NCI-H2171 (cell line): ENCODE measurements at places on chromosomes 1 and 21.
A peak's percentile ranks its signal among the peaks of the same experiment; 100 is the strongest.

DNA sequence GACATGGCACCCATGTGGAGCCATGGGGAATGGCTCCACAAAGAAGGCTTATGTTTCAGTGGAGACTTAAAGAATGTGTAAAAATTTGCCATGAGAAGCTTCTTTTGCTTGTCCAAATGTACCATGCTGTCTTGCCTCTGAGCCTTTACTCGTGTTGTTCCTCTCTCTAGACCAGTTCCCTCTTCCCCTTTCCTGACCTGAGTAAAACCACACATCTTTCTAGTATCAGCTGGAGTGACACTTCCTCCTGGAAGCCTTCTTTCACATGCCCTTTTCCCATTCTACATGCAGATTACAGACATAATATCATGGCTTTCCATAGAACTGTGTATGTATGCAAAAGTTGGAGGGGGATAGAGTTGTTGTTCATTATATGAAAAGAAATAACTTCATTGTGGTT, 13.6 kb upstream of the GPX7 start:
- no peak for DNase-seq

- no peak for DNase-seq
Observed at GRCh38 chr1:68229650-68230483, 2.5 kb downstream of the WLS start.

DNA sequence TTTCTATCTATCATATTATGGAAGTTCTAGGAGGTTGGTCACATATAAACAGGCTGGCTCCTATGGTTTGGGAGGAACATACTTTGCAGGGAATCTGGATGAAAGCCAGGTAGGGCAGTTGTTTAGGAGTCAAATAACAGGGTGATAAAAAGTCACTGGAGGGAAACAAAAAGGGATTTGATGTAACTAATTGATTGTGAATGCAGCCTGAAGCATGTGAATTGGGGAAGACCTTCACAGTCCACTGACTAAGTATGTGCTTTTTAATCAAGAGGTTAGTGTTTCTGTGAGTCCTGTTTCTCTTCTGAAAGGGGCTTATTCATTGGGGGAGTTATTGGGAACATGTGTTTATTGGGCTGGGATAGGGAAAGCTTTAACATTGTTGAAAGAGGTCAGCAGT, 41.3 kb downstream of the HMCN1 start:
- peak; percentile 76 for DNase-seq

DNA sequence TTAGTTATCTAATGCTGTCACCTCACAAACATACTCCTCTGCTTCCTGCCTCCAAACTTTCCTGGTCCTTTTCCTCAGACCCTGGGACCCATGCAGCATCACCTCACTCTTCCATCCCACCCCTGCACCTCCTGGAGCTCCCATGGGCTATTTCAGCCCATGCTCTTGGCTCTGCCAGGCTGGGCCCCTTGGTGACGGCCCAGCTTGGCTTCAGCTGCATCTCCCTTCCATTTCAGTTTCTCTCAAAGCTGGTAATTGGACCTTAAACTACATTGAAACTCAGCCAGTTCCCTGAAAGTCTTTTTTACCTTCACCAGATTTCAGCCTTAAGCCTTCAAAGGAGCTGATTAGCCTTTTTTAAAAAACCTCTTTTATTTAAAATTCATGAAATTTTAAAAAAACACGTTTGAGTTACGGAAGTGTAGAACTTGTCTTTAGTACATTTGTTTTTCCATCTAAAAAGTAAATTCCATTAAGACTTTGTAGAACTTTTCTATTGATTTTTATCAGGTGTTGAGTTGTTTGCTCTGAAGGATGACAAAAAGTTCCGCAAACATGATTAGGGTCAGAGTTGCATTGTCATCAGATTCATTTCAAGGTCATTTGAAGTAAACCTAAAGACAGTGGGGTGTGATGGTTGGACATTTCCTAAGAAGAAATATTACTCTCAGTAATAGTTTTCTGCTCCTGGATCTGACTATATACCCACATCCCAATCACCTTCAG, 33.5 kb downstream of the AGT start:
- DNase-seq, result no peak

GRCh38 chr1:151613282-151613780, 1.5 kb downstream of the SNX27 start:
- DNase-seq, result no peak

GRCh38 chr1:187474336-187474735, 645.6 kb downstream of the PLA2G4A start:
- DNase-seq, result no peak

DNA sequence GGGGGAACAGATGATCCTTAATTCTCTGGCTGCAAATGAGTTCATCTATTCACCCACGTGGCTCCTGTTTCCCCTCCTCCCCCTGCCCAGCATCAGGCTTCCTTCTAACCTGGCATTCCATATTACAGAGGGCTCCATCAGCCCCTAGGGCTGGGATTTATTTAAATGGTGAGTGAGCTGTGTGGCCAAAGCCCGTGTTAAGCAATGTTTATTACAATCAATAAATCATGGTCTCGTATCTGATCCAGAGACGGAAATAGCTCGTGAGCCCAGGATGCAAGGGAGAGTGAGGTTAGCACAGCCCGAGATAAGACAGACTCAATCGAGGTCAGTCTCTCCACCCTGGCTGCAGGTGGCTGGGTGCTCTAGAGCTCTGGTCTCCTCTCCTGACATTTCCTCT, 43.1 kb upstream of the IGSF21 start:
- DNase-seq, result no peak

DNA sequence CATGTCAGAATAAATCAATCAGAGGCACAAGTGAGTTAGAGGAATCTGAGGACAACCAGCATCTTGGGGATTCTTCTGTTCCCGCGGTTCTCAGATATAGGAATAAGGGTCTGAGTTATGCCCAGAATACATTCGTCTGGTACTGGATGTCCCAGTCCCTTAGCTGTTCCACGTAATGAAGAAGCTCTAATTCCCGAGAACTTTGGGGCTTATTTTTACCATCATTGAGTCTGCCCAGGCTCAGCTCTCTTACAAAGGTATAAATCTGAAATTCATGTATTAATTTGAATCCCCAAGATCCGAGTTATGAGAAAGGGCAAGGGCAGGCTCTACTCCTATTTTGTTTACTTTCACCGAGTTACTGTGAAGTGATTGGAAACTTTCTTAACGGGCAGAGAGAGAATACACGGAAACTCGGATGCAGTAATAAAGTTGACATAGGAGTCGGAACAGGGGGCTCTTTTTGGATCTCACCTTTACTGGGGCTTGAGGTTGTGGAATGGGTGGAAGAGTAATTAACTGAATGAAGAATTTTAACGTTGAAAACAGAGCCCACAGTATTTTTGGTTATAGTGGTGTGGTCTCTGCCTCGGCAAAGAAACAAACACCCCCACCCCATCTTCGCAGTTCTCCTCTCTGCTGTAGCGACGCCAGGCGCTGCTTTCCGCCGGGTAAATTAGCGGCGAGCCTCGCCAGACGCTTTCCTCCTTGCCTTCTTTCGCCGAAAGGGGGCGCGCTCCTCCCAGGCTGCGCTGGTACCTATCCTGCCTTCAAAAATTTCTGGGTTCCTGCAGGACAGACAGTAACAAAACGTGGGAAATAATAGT, 7.1 kb downstream of the PRRX1 start:
- no peak for DNase-seq
